NCI-H748 treated with DMSO at 0.1 percent for 48 hours (cell line): ENCODE measurements at places on chromosomes 5 and 9.

- DNase-seq: peak; percentile 35
Observed at GRCh38 chr5:59660737-59661136, 232.8 kb downstream of the PDE4D start.

GRCh38 chr9:127809002-127809539 lies 6.4 kb downstream of the FPGS start:
- no peak for DNase-seq

DNA sequence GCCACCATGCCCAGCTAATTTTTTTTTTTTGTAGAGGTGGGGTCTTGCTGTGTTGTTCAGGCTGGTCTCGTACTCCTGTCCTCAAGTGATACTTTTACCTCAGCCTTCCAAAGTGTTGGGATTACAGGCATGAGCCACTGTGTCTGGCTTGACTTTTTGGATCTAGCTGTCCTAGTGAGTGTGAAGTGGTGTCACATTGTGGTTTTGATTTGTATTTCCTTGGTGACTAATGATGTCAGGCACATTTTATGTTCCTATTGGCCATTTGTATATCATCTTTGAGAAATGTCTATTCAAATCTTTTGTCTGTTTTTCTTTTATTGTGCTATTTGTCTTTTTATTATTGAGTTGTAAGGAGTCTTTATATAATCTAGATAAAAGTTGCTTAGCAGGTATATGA lies 53.5 kb upstream of the MCCC2 start:
- no peak for DNase-seq

DNA sequence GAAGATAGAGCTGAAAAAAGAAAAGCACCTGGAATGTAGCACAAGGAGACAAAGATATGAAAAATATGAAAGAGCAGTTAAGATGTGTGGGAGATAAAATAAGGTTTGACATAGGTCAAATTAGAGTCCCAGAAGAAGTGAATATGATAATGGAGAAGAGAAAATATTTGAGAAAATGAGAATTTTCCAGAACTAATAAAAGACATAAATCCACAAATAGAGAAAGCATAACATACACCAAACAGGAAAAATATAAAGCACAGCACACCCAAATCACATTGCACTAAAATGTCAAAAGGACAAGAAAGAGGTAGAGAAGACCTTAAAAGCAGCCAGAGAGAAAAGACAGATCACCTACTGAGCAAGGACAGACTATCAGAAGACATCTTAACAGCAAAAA lies 43.4 kb downstream of the IPPK start:
- DNase-seq: no peak

- DNase-seq: peak; percentile 58
Observed at GRCh38 chr9:118522093-118523028, 818.2 kb downstream of the TLR4 start.

DNA sequence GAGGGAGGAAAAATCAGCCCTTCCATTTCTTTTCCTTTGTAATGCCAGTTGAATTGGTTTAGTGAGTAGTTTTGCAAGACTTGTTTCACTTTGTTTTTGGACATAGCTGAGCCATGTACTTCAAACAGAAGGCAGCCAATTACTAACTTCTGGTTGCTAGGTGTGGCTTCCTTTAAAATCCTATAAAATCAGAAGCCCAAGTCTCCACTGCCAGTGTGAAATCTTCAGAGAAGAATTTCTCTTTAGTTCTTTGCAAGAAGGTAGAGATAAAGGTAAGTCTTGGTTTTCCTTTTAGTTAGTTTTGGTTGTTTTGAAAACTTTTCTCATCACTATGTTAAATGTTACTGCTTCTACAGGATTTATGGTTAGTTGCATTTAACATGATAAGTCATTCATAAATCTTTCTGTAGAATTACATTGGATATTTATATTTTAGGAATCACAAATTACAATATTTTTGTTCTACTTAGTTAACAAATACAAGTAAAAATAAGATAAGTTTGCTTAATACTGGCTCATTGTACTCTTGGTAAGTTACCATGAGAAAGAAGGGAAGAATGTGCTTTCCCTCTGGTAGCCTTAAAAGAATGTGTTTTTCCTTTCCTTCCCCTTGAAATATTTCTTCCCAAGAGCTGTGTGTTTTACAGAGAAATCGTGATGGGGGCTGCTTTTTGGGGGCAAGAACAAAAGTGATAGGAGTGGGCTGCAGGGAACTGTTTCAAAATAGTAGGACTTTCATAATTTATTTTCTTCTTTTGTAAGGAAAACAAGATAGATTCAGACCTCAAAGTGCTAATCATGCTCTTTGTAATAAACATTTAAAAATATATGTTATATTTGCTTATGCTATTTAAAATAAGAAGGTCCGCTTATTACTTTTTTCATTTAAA lies at the start of gene ANXA1:
Gene ANXA1 (plus strand): TSS at position 213 of the 890 bp plus-strand sequence. CDS start 6,671 bp downstream, outside the sequence.
- DNase-seq: no peak

DNA sequence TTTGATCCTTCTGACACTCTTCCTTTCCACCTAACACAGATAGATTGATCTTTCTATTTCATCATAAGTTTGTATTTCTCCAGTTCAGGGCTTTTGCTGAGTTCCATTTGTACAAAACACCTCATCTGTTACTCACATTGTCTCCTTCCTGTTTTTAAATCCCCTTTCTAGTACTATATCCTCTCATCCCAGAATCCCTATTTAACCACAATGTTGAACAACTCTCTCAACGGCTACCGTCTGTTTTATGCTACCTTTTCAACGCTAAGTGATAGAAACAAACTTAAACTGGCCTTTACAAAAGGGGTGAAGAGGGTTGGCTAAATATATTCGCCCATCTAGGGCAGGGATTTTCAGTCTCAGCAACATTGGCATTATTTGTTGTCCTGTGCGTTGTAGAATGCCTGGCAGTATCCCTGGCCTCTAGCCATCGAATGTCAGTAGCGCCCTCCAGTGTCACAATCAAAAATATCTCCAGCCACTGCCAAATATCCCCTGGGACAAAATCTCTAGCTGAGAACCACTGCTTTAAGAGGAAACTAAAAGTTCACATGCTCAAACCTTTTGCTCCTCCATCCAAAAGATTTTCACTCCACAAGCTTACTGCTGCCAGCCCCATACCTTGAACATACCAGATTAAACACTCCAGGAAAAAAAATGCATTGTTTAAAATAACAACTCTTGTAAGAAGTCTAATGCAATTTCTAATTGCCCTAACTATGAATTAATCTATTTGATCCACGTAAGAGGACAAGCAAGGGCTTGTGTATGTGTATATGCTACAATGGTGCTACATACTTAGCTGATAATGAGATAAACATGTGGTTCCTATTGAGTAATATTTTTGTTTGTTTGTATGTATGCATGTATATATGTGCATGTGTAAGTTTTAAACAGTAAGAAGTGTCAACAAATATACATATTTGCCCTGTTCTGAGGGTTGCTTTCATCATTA lies 344.0 kb downstream of the PTPRD start:
- peak; percentile 67 for DNase-seq

- DNase-seq: no peak
Observed at GRCh38 chr9:2209400-2209799, 194.3 kb downstream of the SMARCA2 start.

DNA sequence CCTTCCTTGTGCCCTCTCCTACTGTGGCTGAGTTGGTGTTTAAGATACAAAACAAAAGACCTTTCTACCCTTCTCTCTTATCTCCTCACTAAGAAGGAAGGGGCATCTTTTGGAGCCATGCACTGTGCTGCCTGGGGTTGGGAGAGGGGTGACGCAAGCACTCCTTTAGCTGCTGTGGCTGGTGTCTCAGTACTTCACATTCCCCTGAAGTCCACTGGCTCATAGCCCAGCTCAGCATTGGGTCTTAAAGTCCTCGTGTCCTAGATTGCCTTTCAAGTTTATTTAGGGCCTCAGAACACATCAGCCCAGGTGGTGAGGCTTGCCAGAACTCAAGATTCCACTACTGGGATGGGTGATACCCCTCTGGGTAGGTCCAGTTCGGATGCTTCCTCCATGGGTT lies 325.9 kb upstream of the CYLC2 start:
- no peak for DNase-seq

DNA sequence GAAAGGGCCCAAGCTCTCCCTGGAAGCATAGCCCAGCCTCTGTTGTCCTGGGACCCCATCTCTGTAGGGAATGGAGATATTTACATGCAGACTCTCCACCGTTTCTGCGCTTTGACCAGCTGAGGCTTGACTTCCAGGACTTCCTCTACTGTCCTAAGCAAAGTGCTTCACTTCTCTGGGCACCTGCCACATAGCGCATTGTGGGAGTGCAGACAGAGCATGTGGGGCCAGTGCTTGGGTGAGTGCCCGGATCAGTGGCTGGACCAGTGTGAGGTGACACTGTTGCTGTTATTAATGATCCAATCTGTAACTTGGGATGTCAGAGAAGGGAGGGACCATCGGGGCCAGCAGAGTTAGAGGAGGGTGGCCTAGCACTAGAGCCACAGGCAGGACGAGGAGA lies 10.5 kb downstream of the CXCL14 start:
- no peak for DNase-seq

GRCh38 chr9:34518110-34518616 lies 4.6 kb downstream of the ENHO start:
- no peak for DNase-seq

DNA sequence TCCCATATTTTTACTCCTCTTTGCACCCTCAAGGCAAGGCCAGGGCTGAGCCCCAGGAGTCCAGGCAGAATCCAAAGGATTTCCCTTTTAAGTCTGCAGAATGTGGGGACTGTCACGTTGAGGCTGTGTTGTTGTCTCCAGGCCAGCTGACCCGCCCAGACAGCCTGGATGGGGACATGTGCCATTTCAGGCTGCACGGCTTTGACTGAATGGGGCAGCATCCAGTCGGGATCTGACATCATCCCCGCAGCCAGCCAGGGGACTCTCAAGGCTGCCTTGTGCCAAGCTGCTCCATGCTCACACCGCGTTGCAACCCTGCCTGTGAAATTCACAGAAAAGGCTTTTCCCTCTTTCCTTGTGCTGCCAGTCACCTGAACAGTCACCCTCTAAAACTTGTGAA lies 2.2 kb upstream of the ZNF366 start:
- no peak for DNase-seq

GRCh38 chr5:148856424-148856823 lies 30.0 kb downstream of the ADRB2 start:
- no peak for DNase-seq

GRCh38 chr5:7169240-7169878 lies 226.6 kb upstream of the ADCY2 start:
- DNase-seq: no peak

DNA sequence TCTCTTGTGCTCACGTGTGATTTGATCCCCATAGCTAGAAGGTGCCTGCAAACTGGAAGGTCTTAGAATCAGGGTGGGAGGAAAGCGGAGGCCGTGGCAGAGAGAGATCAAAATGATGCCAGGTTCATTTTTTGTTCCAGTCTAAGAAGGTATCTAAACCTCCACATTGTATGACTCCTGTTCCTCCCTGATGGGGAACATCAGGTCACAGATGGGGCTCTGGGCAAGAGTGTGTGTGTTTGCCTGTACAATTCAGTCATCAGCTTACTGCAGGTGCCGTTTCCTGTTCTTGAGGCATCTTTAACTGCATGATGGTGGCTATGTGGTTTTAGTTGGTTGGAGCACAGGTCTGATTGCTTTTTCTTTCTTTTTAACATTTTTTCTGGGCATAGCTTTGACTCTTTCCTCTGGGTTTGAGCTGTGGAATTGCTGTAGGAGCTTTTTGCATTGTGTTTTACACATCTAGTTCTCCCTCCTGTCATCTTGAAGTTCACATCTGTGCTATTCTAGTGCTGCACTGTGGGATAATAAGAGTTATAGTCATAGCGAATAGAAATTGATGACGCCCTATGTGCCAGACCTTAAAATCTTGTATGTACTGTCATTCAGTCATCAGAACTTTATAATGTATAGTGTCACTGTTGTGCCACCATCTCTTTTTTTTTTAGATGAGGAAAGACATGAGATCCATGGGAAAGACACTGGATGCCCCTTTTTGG lies 30.8 kb downstream of the ARHGAP26 start:
- no peak for DNase-seq

DNA sequence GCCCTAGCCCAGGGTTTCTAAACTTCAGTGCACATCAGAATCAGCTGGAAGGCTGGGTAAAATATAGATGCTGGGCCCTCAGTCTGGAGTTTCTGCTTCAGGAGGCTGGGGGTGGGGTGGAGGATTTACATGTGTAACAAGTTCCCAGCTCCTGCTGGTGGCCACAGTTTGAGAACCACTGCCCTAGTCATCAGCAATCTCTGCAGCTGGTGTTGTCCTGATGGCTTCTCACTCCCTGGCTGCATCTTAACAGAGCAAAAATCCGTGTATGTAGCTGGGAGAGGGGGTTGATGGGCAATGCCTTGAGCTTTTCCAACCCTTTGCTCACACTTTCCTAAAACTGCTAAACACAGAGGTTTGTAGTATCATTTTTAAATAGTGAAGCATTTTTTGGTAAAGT lies 186.0 kb upstream of the KLF9 start:
- no peak for DNase-seq

DNA sequence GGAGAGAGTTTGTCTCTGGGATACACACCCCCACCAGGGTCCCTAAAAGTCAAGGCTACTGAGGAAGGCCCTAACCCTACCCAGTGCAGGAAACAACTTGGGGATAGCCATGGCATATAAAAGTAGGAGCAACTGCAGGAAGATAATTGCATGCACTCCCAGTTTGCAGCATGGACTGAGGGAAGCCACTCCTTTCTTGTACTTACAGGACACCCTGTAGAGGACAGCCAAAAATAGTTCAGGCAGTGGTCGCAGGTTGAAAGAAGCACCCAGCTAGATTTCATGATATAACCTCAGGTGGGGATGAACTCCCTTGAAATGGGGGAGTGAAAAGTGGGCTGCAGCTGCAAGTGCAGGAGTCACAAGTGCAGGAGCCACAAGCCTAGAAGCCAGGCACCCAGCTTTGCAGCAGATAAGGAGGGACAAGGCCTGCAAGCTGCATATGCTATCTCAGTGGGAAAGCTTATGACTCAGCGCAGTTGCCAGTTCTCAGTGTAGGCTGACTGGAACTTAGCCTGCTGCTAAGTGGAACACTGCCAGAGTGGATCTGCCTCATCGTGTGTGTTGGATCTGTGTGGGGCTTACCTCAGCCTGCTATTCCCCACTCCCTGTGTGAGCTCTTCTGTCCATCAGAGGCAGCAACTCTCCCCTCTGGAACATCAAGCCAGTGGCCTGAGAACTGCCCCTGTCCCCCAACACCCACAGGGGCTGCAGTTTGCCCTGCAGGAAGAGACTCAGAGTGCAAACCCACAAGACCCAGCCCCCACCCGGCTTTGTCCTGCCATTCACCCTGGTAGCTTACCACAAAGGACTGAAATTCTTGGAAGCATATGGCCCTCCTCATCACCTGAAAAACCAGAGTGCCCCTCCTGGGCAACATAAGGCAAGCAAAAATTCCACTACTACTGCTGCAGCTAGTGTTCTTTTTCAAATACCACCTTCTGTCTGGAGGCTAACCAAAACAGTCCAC lies 42.7 kb downstream of the CYLC2 start:
- no peak for DNase-seq

DNA sequence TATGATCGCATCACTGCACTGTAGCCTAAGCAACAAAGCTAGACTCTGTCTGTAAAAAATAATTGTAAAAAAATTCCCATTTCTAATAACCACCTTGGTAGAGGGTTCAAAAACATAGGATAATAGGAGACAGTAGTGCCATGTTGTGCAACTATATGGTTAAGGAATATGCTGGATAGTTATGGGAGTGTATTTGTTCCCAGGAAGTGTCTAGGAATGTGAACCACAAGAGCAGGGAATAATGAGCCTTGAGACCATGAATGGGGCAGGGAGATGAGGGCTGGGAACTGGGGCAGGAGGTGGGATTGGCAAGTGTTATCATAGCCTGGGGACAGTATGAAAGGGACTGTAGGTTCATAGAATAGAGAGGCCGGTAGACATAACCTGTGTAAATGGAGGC lies 50.4 kb downstream of the RUSC2 start:
- no peak for DNase-seq
